ENCODE measurements at places on chromosomes 5 and 9. TPM values are rescaled to one million over a fixed set of nuclear protein-coding genes. Genes with fewer than 3 reads are reported as not detected.

ELOVL7 gene
- total RNA-seq, result 13.5 TPM

GNAQ gene
- 20.7 TPM for total RNA-seq

MYMK gene
- total RNA-seq, result not detected

ACOT12 gene
- total RNA-seq, result 0.08 TPM

Data from A549 treated with dexamethasone at 1 μM for 4 hours (cell line).